ENCODE measurements at places on chromosomes 16 and 17.

GRCh38 chr16:21650521-21650920 lies 1.9 kb downstream of the IGSF6 start:
- no peak for DNase-seq

- no peak for DNase-seq
Observed at GRCh38 chr16:27725236-27726000, 175.5 kb downstream of the KATNIP start.

DNA sequence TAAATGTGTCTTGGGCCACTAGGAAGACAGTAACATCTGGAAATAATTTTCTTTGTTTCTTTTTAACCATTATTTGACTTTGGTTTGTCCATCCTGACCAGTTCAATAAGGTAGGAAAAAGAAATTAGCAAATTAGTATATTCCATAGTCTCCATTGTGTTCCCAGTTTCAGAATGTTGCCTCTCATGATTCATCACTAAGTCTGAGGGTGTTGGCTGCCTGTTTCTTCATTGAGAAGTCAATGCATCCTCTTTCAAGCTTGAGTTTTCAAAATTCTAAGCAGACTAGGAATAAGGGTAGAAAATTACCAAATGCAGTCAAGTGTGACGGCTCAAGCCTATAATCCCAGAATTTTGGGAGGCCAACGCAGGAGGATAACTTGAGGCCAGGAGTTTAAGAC lies 41.9 kb downstream of the ZFHX3 start:
- no peak for DNase-seq

DNA sequence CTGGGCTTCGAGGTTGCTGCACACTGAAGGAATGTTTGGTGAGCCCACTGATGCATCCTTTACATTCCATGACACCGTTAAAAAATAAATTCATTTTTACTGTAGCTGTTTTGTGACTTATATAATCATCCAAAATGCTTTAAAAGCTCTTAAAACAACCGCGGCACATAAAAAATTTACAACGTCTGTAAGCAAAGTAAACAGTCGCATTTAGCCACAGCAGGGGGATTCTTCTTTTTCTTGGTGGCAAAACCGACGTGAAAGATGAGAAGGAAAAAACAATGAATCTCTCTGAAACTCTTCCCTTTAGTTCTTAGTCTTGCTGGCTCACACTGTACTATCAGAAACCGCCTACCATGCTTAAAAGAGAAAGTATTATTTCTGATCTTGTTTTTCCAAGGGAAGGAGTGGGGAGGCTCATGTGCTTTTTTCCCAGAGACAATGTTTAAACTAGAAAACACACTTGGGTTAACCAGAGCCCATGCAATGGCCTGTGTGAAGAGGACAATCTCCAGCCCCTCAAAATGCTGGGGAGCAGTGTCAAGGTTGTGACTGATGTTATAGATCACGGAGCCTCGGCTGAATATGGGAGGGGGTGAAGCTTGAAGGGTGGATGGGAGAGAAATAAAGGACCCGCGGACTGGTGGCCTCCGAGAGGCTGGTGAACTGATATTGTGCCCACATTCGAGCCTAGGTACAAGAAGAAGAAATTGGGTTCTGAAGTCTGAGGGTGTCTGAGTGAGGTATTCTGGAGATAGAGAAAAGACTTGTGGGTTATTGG lies 91.1 kb downstream of the IRF8 start:
- DNase-seq, result no peak

GRCh38 chr16:17747081-17747756 lies 276.5 kb upstream of the XYLT1 start:
- DNase-seq, result no peak

- DNase-seq, result no peak
Observed at GRCh38 chr17:61756561-61756960, 106.8 kb downstream of the BRIP1 start.

DNA sequence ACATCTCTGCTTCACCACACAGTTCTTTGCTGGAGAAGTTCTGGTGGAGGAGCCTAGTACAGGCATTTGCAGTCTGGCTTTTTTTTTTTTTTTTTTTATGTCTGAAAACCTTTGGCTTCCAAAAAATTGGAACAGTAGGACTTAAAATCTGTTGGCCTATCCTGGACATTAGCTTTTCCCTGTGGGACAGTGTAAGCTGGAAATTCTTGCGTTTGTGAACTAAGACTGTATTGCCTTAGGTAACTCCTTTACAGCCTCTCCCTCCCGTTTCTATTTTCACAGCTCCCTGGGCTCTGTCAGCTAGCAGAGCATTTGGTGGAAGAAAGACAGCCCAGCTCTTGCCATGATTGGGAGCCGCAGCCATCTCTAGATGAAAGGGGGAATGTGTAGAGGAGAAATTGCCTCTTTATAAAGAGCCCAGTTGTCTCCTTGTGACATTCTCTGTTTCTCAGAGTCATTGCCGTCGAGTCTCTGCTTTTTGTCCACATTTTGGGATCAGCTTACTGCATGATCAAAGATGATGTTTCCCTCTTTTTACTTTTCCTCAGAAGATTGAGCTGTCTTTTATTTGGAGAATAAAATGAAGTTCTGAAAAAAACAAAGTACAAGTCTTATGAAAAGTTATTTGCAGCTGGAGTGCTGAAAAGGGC lies 227.5 kb downstream of the SPECC1 start:
- no peak for DNase-seq

All from NCI-H1436 treated with DMSO at 0.1 percent for 48 hours (cell line).